Common myeloid progenitor, CD34-positive (primary cell): ENCODE measurements at places on chromosomes 2 and 18.

GRCh38 chr2:98775146-98775986 is 44.4 kb upstream of the MGAT4A start:
- DNase-seq = no peak

DNA sequence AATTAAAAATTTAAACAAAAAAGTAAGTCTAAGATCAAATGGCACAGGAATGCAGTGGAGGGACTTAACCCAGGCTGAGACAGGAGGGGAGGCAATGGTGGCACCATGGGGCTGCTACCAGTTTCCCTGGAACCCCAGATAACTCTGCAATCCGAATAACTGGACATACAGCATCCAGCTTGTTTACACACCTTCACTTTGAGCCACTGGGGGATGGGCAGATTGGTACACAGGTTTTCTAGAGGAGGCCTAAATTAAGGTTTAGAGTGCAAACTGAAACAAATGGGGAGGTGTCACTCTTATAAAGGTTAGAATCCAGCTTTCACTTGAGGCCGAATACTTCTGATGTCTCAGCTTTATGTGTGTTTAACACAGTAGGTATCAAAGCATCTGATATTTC is 189.3 kb upstream of the FN1 start:
- no peak for DNase-seq

- peak; percentile 54 for DNase-seq
Measured at GRCh38 chr18:47756364-47757016, 174.0 kb downstream of the SMAD2 start.

GRCh38 chr2:65595630-65596029 is 163.2 kb upstream of the SPRED2 start:
- no peak for DNase-seq

GRCh38 chr2:34105006-34105767 is 506.1 kb upstream of the FAM98A start:
- DNase-seq = no peak

- no peak for DNase-seq
Measured at GRCh38 chr2:36277146-36277808, 78.3 kb upstream of the CRIM1 start.

- DNase-seq = no peak
Measured at GRCh38 chr2:241542278-241542605, 16.3 kb upstream of the BOK start.

GRCh38 chr2:175742367-175742766 is 259.7 kb downstream of the LNPK start:
- DNase-seq = no peak

DNA sequence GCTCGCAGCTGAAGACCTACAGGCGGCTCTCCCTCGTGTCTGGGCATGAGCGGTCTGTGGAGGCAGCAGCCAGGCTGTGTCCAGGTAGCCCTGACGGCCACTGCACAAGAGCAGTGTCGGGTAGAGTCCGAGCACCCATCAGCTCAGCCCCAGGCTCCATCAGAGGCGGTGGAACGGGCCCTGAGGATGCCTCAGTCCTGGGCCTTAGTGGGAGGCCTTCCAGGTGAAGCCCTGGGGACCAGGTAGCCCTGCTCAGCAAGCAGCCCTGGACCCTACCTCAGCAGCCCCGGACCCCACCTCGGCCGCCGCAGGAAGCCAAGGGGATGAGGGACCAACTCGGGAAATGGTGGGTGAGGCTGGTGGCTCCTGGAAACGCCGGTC is 21.3 kb upstream of the KLF11 start:
- no peak for DNase-seq
